ENCODE measurements at places on chromosomes 12 and 14.

- DNase-seq, result no peak
These were observed 258.3 kb downstream of the FOXN3 start for GRCh38 chr14:89158701-89159100.

- no peak for DNase-seq
These were observed 953 bp downstream of the MAPK1IP1L start for GRCh38 chr14:55052269-55052930.

DNA sequence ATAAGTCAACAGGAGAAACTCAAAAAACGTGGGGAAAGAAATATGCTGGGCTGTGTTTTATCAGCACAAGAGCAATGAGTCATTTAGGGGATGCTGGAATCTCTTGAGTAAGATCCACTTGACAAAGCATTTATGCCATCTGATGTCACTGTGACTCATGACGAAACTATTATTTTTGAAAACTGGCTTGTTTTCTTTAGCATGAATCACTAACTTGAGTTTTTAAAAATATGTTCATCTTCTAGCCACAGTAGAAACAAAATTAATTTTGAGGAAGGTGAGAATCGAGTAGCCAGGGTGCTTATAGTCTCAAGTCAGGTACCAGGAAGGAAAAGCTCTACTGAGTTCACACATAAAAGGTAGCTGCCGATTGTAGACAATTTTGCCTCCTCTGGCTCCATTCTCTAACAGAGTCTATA is 456.2 kb upstream of the MGAT4C start:
- DNase-seq, result no peak

GRCh38 chr12:102847131-102847530 is 69.9 kb downstream of the PAH start:
- DNase-seq, result no peak

DNA sequence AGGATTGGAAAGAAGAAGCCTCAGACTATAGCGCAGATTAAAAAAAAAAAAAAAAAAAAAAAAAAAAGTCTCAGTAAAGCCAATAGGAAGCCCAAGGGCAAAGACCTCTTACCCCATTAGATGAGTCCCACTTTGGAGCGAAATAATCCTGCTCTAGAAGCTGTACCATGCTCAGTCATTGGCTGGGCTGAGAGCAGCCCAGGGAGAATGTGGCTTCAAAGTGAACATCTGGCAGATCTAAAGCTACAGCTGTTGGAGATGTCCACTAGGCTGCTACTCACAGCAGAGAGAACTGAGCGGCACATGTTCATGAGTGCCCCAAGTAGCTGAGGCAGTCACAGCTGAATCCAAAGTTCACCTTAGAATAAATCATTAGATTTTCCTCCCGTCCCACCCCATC is 560.9 kb downstream of the MED13L start:
- no peak for DNase-seq

- DNase-seq, result no peak
These were observed 138.7 kb upstream of the E2F7 start for GRCh38 chr12:77204083-77204482.

DNA sequence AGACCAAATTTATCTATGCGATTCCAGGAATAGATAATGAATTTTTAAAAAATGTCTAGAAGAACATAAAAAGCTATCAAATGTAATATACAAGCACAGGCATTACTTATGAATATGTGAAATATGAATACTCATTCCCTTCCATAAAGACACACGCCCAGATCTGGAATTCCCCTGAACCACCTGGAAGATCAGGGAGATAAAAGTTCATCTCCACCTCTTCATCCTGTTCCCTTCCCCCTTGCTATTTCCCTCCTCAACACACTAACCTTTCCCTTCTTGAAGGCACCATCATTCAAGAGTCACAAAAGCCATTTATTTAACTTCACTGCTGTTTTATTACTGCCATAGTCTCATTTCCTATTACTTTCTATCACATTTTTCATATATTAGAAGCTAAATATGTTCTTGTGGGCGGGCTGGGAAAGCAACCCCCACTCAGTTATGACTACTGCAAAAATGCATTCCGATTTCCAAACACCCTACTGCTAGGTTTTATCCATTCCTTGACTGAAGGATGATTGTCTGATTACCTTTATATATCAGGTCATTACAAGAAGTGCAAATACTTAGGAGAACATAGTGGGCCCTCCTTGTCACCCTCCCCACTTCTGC is 16.1 kb downstream of the FGD6 start:
- no peak for DNase-seq

DNA sequence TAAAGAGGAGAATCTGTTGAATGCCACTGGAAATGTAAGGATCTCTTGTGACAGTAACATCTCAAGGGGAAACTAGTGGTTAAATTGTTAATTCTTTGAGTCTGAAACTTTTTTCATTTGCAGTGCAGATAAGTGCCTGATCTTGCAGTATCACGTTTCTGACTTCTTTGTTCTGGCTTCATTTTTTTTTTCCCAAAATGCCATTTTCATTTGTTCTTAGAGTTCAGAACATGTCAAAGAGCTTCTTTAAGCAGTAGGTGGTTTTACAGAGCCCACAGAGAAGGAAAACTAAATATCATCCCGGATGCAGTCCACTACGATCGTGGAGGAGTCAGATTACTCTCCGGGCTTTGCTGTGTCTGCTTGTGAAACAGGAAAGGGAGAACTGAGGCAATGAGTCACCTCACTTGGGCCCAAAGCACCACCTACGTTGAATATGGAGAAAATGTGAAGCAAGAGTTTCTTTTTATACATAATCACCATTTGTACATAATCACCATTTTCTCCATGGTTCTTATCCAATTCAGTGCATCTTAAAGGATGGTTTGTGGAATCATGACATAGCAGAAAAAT is 43.9 kb downstream of the HMGA2 start:
- no peak for DNase-seq

DNA sequence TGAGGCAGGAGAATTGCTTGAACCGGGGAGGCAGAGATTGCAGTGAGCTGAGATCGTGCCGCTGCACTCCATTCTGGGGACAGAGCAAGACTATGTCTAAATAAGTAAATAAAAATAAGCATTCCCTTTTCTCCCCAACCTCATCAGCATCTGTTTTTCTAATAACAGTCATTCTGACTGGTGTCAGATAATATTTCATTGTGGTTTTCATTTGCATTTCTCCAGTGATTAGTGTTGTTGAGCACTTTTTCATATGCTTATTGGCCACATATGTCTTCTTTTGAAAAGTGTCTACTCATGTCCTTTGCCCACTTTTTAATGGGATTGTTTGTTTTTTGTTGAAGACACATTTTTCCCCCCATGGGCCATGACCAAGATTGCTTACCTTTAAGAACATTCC is 243.2 kb downstream of the ADAMTS20 start:
- DNase-seq, result no peak

- no peak for DNase-seq
These were observed 1215.8 kb upstream of the TMEM132C start for GRCh38 chr12:127051139-127051538.

GRCh38 chr12:111426344-111427185 is 20.8 kb downstream of the SH2B3 start:
- no peak for DNase-seq

- no peak for DNase-seq
These were observed 33.8 kb upstream of the BCL2L14 start for GRCh38 chr12:12036901-12037300.

GRCh38 chr14:57139173-57139572 is 129.5 kb downstream of the EXOC5 start:
- no peak for DNase-seq

DNA sequence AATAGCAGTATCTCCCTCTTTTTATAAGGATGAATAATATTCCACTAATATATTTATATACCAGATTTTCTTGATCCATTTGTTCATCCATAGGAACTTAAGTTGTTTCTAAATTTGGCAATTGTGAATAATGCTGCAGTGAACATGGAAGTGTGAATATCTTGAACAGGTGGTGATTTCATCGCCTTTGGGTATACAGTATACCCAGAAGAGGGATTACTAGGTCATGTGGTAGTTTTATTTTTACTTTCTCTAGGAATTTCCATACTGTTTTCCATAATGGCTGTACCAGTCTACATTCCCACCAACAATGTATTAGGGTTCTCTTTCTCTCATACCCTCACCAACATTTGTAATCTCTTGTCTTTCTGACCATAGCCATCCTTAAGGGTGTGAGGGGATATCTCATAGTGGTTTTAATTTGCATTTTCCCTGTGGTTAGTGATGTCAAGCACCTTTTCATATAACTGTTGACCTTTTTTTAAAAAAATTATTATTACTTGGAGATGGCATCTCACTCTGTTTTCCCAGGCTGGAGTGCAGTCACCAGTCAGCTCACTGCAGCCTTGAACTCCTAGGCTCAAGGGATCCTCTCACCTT is 20.5 kb downstream of the PPHLN1 start:
- no peak for DNase-seq

GRCh38 chr12:120194226-120194533 is 335 bp downstream of the GCN1 start:
- DNase-seq, result no peak

DNA sequence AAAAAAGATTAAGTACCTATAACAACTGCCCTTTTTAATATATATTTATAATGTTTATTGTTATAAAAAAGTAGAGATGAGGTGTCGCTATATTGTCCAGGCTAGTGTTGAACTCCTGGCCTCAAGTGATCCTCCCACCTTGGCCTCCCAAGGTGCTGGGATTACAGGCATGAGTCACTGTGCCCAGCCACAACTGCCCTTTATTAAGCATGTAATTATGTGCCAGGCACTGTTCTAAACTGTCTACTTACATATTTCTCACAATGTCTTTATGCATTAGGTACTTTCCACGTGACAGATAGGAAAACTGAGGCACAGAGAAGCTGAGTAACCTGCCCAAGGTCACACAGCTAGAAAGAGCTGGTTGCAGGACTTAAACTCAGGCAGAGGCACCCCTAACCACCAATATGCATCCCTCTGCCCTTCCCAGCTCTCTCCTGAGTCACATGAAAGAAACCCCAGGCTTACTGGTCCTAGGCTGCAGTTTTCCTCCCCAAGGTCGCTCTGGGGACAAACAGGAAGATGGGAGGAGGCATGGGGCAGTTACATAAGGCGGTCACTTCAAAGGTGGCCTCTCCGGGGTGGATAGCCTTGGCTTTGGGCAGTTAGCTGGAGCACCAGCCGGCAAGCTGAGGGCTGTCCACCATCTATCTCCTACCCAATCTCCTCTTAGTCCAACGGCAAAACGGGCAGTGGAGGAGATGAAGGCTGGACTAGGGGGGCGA is 54.6 kb upstream of the TBX3 start:
- no peak for DNase-seq

DNA sequence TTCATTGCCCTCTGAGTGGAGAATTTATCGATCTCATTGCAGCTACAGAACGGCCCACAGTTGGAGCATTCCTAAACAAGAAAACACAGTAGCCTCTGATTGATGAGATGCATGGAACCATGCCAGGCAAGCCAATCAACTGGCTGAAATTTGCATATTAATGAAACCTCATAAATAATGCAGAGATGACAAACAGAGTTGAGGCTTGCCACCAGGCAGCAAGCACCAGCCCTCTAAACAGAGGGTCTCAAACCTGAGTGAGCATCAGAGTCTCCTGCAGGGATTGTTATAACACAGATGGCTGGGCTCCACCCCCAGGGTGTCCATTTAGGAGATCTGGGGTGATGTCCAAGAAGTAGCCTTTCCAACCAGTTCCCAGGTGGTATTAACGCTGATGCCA is 60.9 kb upstream of the CMKLR1 start:
- no peak for DNase-seq

- no peak for DNase-seq
These were observed 3.1 kb downstream of the RDH16 start for GRCh38 chr12:56954057-56954957.

DNA sequence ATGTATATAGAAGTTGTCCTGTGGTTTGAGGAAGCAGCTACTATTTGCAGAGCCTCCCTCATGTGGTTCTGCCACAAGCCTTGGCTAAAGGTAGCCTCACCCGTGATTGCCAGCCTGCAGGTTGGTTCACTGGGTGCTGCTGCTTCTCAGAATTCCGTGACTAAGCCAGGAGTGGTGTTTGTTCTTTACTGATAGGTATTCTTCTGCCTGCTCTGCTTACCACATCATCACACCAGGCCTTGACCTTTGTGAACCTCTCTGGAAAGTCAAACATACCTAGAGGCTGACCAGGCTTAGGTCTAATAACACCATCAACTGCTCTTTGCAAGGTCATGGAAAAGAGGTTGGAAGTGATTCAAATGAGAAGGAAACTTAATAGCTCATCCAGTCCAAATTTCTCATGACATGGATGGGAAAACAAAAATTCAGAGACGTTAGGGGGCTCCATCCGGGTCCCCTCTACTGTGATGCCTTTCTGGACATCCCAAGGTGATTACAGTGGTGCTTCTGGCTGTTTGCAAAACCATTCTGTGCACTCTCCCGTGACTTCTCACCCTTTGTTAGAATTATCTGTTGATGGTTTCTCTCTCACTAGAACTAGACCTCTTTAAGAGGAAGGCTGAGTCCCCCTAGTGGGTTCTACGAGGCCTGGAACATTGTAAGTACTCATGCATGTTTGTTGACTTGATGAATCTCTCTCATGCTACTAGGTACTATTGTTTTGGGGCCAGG is 8.5 kb upstream of the SOCS2 start:
- no peak for DNase-seq

DNA sequence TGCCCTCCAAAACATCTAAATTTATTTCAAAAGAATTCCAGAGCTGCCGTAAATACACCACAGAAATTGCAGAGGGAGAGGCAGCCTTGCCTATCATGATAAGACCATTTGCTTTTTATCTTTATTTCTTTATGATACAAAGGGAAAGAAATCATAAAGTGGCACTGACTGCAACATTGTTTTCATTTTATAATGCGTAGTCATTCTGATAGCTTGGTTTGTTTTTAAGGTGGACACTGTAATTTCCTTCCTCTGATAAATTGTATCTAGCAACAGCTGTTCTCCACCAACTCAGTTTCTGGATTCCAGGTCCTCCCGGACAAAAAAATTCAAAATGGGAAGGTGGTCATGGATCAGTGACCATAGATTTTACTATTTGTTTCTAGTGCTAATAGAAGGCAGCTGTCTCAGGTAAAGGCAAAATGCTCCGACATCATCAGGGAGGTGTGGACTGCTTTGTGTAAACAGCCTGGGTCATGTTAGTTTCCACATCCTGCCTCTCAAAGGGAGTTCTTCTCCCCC is 623 bp upstream of the TSPAN8 start:
- DNase-seq, result no peak

DNA sequence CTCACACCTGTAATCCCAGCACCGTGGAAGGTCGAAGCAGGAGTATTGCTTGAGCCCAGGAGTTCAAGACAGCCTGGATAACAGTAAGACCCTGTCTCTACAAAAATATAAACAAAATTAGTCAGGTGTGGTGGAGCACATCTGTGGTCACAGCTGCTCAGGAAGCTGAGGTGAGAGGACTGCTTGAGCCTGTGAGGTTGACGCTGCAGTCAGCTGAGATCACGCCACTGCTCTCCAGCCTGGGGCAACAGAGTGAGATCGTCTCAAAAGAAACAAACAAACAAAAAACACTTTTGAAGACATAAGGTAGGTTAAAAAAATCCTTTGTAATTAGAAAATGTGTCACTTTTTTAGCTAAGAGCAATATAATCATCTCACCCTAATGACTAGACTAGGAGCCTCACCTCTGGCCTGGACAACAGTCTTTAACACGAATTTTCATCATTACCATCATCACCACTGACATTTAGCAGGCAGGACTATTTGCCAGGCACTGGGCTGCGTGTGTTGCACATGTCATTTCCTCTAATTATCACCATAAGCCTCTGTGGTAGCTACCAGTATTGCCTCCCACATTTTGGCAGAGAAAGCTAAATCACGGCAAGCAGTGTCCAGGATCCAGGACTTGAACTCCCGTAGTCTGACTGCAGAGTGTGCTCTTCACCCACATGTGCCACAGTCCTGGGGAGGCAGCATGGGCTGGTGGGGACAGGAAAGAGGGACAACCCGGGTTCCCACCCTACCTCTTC is 4.6 kb upstream of the SYCP3 start:
- DNase-seq, result no peak
